ENCODE measurements at places on chromosomes 11 and 22. TPM values are rescaled to one million over a fixed set of nuclear protein-coding genes. Genes with fewer than 3 reads are reported as not detected.

The HYOU1 gene
- total RNA-seq: 181 TPM

The NXPE4 gene
- total RNA-seq: not detected

DNA sequence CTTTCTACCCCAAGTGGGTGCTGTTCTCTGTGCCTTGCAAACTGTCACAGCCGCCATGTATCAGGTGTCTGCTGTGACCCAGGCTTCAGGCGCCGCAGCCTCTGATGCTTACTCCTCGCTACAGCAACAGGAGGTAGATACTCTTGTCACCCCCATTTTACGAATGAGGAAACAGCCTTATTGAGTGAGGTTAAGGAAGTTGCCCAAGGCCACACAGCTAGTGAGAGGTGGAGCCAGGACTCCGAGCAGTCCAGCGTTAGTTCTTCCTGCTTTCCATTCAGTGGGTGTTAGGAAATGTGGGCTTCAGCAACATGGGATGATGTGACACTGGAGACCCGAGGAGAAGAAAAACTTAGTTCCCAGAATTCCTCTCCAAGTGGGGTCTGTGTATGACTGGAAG is 14.3 kb downstream of the RNF215 start:
- no peak for DNase-seq

- peak; percentile 61 for DNase-seq
Observed at GRCh38 chr11:96393753-96394348, 4.0 kb downstream of the JRKL start.

GRCh38 chr11:37442576-37442975 is 844.5 kb upstream of the RAG2 start:
- DNase-seq: peak; percentile 4

DNA sequence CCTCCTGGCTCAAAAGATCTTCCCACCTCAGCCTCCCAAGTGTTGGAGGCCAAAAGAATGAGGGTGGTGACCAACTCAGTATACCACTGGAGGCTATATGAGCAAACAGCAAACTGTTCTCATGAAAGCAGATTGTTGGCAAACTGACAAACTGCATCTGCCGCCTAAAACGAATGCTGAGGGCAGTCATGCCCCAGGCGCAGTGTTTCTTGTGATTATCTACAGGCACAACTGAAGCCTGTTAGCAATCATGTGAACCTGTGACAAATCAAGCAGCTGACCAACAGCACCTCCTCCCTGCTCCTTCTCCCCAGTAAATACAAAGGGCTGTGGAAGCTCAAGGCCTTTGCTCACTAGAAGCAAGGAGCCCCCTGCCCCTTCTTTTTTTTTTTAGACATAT is 47.8 kb downstream of the BTBD10 start:
- DNase-seq: no peak

- DNase-seq: no peak
Observed at GRCh38 chr11:132551016-132551415, 981.3 kb downstream of the OPCML start.

GRCh38 chr11:81839976-81840375 is 893.7 kb downstream of the FAM181B start:
- DNase-seq: peak; percentile 1

GRCh38 chr11:124938206-124938765 is 2.4 kb upstream of the HEPACAM start:
- peak; percentile 40 for DNase-seq

All from IMR-90 (cell line).